IMR-90 (cell line): ENCODE measurements at places on chromosomes 5 and 9. TPM values are rescaled to one million over a fixed set of nuclear protein-coding genes. Genes with fewer than 3 reads are reported as not detected.

Gene DBH
- not detected in 2 replicates for total RNA-seq

Gene TEK
- 10.8 and 11.7 TPM in 2 replicates for total RNA-seq

Gene C9orf153
- not detected in 2 replicates for total RNA-seq

Gene ABCA1
- total RNA-seq, result 43.6 and 52.2 TPM in 2 replicates

Gene OR1J2
- total RNA-seq, result not detected in 2 replicates

DNA sequence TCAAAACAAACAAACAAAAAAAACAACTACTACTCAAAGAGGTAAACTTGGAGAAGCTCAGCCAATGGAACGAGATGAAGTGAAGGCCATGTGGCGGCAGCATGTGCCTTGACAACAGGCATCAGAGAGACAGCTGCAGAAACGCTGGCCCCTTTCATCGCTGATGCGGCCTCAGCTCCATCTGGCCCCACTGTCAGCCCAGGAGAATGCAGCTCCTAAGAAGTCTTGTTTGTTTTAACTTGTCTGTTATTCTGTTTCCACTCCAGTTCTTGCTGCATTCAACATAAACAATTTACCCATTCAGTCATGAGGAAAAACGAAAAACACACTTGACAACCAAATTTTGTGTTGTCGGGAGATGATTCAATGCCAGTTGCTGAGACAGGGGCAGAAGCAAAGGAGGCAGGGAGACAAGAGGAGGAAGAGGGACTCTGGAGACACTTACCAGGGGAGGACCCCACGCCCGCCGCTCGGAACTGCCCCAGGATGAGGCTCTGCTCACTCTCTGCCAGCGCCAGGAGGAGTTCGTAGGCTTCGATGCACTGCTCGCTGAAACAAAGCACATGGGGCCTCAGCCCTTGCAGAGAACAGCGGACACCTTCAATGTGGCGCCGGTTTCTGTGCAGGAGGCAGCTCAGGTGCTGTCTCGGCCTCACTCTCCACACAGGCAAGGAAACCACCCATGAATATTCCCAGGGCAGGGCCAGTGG is 91.2 kb downstream of the DCP2 start:
- DNase-seq, result peak; percentile 94
- H3K27me3 ChIP-seq, result no peaks in the 10 kb centered on the region
- peak overlapping the region; percentile 45 for H3K27ac ChIP-seq
- peaks cover 14% of the 10 kb centered on the region for H3K4me1 ChIP-seq

- H3K27ac ChIP-seq, result no peak overlapping the region
- no peak for DNase-seq
- no peaks in the 10 kb centered on the region; the same call in 1 of the 2 replicates for H3K27me3 ChIP-seq
- no peaks in the 10 kb centered on the region for H3K4me1 ChIP-seq
Measured at GRCh38 chr9:86687788-86688187, 259.5 kb downstream of the GAS1 start.

DNA sequence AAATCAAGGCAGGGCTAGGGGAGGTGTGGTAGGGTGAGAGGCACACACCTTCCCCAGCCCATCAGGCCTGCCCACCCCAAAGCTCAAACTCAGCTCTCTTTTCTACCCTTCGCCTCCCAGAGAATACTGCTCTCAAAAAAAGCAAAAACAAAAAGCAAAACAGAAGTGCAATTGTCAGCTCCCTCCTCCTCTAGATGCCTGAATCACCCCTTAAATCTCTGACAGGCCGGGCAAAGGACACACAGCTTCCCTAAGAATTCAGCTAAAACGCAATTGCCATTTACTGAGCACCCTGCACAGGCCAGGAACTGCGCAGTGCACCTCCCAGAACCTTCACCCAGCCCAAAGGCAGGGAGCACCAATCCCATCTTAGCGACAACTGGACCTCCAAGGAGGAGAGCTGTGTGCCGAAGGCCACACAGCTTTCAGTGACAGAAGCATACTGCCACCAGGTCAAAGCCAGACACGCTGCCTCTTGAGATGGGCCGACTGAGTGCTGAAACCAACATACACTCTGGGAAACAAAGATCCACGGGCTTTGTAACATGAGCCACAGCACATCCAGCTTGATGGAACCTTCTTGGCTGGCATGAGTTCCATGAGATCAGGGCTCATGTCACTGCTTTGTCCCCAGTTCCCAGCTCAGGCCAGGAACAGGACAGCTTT is 53.4 kb upstream of the STXBP1 start:
- peaks cover 41% of the 10 kb centered on the region for H3K36me3 ChIP-seq
- H3K27me3 ChIP-seq, result no peaks in the 10 kb centered on the region
- peak overlapping the region; percentile 89 for H3K27ac ChIP-seq
- peaks cover 74% of the 10 kb centered on the region for H3K4me1 ChIP-seq
- DNase-seq, result no peak

DNA sequence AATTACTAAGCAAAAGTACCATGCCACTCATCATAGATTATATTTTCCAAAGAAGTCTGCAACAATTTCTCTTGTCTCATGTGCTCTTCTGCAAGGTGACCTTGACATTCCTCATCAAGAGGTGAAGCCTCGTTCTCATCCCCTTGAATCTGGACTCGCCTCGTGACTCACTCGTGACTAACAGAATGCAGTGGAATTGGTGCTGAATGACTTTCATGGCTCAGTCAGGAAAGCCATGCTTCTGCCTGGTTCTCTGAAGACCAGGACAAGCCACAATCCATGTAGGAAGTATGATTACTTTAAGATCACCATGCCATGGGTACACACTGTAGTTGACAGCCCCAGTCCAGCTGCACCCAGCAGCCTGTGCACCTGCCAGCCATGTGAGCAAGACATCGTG is 335.8 kb downstream of the GADD45G start:
- H3K36me3 ChIP-seq, result no peaks in the 10 kb centered on the region
- H3K4me3 ChIP-seq, result no peak overlapping the region
- peaks cover 10% of the 10 kb centered on the region; the same call in 1 of the 2 replicates for H3K4me1 ChIP-seq
- peaks cover 21% of the 10 kb centered on the region; the same call in 1 of the 2 replicates for H3K27me3 ChIP-seq

DNA sequence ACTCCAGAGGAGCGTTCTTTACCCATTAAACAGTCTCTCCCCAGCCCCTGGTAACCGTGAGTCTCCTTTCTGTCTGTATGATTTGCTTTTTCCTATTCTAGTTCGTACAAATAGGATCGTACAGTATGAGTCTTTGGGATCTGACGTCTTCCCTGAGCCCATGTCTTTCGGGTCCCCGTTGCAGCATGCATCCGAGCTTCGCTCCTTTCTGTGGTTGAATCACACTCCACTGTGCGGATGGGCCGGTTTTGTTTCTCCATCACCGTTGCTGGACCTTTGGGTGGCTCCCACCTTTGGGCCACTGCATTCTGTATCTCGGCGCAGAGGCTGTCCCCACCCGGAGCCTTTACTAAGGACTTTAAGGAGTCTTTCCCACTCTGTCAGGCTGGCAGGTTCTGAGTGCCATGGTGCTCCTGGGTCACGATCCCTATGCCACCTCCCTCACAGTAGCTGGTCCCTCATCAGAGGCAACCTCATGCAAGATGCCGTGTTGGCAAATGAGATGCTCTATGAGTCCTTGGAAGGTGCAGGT is 145.7 kb upstream of the COL5A1 start:
- H3K4me3 ChIP-seq, result no peak overlapping the region
- DNase-seq, result no peak
- no peaks in the 10 kb centered on the region for H3K36me3 ChIP-seq
- no peaks in the 10 kb centered on the region for H3K27me3 ChIP-seq

- peaks cover 9% of the 10 kb centered on the region for H3K4me1 ChIP-seq
- no peak within 1 kb of the TSS for H3K4me3 ChIP-seq
- no peaks in the 10 kb centered on the region for H3K27me3 ChIP-seq
- H3K36me3 ChIP-seq, result no peaks in the 10 kb centered on the region
Measured at GRCh38 chr5:55850839-55851674, at the start of gene IL31RA. Gene IL31RA (plus strand): TSS chr5:55851357. CDS start chr5:55851571, 214 bp downstream.

DNA sequence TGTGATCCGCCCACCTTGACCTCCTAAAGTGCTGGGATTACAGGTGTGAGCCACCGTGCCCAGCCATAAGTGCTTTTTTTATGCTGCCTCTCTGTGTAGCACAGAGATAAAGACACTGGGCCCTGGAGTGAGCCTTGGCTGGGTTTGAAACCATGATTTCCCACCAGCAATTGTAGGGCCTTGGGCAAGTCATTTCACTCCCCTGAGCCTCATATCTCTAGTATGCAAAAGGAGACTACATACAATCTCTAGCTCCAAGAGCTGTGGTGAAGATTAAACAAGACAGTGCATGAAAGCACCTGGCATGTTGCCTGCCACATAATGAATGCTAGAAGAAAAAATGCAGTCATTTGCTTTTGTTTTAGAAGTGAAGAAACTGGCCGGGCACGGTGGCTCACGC is 3.9 kb downstream of the FABP6 start:
- DNase-seq, result peak; percentile 30
- no peaks in the 10 kb centered on the region for H3K4me1 ChIP-seq
- H3K36me3 ChIP-seq, result no peaks in the 10 kb centered on the region
- H3K27ac ChIP-seq, result no peak overlapping the region

DNA sequence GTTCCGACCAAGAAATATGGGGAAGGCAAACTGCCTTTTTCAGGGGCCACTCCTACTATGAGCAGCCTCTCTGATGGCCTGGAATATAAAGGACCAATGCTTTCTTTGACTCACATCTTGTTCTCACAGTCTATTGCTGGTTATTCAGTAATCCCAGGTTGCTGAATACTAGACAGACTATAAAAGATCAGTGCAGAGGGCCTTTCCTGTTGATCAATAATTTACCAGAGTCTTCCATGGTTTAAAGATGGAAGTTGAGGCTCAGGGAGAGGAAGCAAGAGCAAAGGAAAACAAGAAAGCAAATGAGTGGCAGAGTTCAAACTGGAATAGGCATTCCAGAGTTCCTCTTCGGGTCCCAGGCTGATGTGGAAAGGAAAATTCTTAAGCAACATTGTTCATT is 62.9 kb downstream of the FBXO38 start:
- DNase-seq, result no peak
- H3K36me3 ChIP-seq, result peaks cover 5% of the 10 kb centered on the region; the same call in 1 of the 2 replicates
- H3K27ac ChIP-seq, result no peak overlapping the region
- no peaks in the 10 kb centered on the region for H3K4me1 ChIP-seq

GRCh38 chr5:122129306-122129705 is at the start of gene ZNF474:
Gene ZNF474 (plus strand): TSS chr5:122129546. CDS start chr5:122151991, 22,445 bp downstream.
- DNase-seq, result peak; percentile 98
- H3K27me3 ChIP-seq, result no peaks in the 10 kb centered on the region
- H3K36me3 ChIP-seq, result no peaks in the 10 kb centered on the region
- no peak within 1 kb of the TSS for H3K4me3 ChIP-seq
- H3K27ac ChIP-seq, result no peak within 1 kb of the TSS

DNA sequence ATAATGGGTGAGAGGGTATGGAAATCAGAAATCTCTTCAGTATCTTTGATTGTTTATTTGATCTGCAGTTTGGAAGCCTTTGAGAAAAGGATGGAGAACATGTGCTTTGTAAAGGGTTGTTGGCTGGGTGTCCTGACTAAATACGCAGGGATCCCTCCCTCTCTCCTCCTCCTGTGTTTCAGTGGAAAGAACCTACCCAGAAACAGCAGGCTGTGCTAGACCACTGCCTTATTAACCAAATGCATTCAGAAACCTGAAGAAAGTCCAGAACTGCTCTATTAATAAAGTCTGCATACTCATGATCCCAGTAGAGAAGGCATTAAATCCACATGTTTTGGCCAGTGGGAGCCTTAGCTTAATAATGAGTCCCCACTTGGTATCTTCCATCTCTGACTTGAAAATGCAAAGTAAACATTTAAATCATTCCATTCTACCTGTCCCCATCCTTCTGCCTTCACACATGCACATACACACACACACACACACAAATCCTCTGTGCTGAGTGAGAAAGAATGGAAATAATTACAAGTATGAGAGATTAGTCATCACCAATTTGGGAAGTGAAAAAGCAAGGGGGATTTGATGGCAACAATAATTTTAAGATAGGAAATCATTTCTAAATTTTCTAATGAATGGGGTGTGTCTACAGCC is 10.0 kb upstream of the LECT2 start:
- DNase-seq, result peak; percentile 44
- no peaks in the 10 kb centered on the region for H3K27me3 ChIP-seq
- no peaks in the 10 kb centered on the region for H3K36me3 ChIP-seq
- H3K4me3 ChIP-seq, result no peak overlapping the region
- 0 out of 2 replicates have a peak, but pooled peaks cover 2% of the 10 kb centered on the region for H3K4me1 ChIP-seq

DNA sequence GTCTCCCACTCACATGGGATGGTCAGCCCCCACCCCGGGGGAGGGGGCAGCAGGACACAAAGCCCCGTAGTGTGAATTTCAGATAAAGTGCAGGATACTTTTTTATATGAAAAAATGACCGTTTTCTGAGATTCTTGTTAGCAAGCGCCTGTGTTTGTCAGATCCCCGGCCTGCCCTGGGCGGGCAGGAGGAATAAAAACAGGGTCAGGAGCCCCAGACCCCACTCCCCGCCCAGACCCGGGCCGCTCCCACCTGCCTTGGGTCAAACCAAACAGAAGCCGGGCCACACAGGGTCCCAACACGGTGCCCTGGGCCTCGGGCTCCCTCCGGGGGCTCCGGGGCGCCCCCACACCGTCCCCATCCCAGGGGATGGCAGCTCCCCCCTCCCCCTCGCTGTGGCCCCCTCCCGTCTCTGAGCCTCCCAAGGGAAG is 13.5 kb upstream of the NRARP start:
- 0 out of 2 replicates have a peak, but pooled peaks cover 2% of the 10 kb centered on the region for H3K4me1 ChIP-seq
- no peak overlapping the region for H3K27ac ChIP-seq
- no peaks in the 10 kb centered on the region for H3K27me3 ChIP-seq

DNA sequence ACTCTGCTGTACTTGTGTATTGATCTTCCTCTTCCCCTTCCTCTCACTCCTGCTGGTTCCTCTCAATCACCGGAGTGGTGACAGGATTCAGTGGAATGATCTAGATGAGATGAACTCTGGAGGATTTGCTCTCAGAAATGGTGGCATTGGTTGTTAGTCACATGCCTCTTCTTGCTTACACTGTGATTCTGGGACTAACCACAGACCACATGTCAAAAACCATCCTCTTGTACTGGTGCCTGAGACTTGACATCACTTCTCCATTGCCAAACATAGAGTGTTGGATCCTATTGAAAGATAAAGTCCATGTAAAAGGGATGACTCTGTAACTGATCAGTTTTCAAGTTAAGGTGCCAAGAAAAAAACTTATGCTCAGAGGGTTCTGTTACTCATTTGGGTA is 506.5 kb downstream of the DMAC1 start:
- no peaks in the 10 kb centered on the region; the same call in 1 of the 2 replicates for H3K27me3 ChIP-seq
- no peak overlapping the region for H3K27ac ChIP-seq
- H3K4me3 ChIP-seq, result no peak overlapping the region
- DNase-seq, result no peak
- H3K4me1 ChIP-seq, result no peaks in the 10 kb centered on the region
- no peaks in the 10 kb centered on the region for H3K36me3 ChIP-seq

DNA sequence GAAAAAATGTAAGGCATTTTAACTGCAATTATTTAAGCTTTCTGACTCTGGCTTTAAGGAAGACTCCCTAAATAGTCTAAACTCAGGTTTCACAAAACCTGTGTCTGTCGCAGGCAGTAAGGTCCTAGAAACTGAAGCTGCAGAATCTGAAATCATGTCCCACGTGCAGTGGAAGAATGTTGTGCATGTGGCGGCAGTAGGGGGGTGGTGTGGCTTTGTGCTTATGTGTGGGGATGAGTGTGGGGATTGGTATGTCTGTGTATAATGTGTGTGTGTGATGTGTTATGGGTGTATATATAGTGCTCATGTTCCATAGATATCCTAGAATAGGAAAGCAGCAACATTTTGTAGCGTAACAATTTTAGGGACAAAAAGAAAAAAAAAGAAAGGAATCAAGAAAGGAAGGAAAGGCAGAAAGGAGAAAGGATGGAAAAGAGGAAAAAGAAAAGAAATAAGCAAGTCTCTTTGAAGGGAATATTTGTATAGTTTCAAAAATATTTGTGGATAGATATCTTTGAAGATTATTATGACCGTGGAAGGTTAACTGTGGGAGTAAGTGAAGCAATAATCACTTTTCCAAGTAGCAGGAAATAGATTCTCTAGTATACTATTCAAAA is 6.6 kb downstream of the ANKDD1B start:
- no peaks in the 10 kb centered on the region for H3K4me1 ChIP-seq
- H3K27me3 ChIP-seq, result no peaks in the 10 kb centered on the region
- no peak overlapping the region for H3K4me3 ChIP-seq
- no peak for DNase-seq
- H3K36me3 ChIP-seq, result no peaks in the 10 kb centered on the region

- no peak overlapping the region for H3K4me3 ChIP-seq
- H3K4me1 ChIP-seq, result no peaks in the 10 kb centered on the region
- no peaks in the 10 kb centered on the region for H3K36me3 ChIP-seq
- no peak overlapping the region for H3K27ac ChIP-seq
Measured at GRCh38 chr5:91225848-91226686, 157.1 kb downstream of the ARRDC3 start.
